Motor neuron (in vitro differentiated cells): ENCODE measurements at places on chromosomes 2 and 18.

GRCh38 chr2:231057590-231057989 lies 923 bp downstream of the PSMD1 start:
- ATAC-seq: no peak

DNA sequence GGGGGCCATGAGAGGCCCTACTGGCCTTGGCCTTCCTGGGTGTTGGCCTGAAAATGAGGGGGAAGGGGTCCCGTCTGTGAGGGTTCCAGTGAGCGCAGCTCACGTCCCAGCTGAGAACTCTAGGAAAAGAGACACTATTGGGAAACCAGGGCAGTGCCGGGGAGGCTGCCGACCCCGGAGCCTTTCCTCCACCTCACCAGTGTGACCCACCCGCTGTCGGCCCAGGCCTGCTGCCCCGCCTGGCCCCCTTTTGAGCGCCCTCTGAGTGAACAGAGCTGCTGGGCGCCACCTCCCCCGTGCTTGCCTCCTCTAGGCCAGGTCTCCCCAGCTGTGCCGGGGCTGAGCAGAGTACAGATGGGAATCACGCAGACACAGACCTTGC lies 17.5 kb upstream of the ARHGEF4 start:
- peak; percentile 6 for ATAC-seq

DNA sequence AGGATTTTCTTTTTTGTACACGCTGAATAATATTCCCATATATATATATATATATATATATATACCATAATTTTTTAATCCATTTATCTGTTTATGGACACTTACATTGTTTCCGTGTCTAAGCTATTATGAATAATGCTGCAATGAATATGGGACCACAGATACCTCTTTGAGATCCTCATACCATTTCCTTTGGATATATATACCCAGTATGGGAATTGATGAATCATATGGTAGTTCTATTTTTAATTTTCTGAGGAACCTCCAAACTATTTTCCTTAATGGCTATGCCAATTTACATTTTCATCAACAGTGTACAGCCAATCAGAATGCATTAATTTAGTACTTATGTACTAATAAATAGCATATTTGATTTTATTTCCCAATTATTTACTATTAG lies 53.1 kb downstream of the MERTK start:
- ATAC-seq: no peak

DNA sequence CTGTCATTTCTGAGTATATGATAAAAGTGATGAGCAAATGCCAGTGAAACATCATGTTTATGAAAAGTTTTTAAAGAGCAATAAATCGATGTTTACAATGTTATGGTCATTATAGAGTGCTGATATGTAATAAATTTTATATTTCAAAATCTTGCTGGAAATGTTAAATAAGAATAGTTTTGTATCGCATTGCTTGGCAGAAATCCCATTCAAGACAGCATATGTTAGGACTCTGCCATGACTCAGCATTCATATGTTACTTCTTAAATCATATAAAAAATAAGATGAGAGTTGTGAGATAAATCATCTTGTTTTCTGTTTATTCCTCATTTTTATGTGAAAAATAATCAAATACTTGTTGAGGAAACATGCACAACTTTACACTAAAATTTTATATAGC lies 949.9 kb upstream of the NRXN1 start:
- ATAC-seq: no peak

GRCh38 chr2:163748420-163748819 lies 12.6 kb upstream of the FIGN start:
- ATAC-seq: no peak

DNA sequence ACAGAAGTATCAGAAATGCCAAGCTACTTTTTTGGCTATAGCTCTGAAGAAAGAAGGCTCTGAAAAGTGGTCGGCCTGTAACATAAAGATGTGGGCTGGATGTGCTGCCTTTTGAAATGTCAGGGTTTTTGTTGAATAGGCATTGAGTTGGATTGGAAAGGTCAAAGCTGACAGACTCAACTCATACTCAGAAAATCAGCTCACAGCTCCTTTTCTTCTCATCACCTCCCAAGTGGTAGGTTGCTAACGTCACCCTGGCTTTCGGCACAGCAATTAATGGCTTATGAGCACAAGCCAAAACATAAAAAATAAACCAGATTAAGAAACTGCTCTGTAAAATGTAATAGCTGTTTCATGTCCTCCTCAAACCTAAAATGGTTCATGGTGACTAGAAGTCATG lies 68.3 kb downstream of the KCNF1 start:
- ATAC-seq: no peak

DNA sequence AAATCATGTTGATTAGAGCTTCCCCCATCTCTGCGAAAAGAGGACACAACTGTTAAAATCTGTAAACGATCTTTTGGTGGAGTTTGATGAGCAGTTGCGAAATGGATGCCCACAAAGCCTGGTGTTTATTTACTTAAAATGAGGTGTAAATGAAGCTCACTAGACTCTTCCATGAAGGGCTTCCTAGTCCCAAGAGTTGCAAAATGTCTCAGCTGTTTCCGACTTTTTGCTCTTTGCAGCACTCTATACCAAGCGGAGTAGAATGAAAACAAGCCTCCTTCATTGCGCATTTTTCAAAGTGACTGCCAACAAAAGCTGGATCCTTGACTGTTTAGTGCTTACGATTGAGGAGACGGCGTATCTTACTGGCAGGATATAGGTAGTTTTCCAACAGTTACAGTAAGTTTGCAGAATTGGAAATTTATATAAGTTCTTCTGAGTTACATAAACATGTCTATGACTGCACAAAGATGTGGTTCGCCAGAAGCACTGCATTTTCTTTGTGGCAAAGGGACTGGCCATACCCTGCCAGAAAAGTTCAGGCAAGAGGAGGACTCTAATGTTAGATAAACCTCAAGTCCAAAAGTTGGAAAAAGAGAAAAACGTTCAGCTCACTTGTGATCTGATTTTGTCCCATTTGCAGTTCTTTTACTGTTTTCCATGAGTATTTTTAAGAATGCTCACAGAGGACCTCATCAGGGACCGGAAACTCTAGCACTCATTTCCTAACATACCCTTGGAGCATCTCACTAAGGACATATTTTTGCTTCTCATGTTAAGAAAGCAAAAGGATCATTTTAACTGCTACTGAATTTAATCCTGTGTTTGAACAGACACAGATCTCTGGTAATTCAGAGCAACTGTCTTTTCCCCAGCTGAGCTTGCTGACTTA lies 42.7 kb downstream of the COLEC12 start:
- ATAC-seq: peak; percentile 23

GRCh38 chr2:178238154-178238521 lies 43.8 kb downstream of the OSBPL6 start:
- ATAC-seq: peak; percentile 26

DNA sequence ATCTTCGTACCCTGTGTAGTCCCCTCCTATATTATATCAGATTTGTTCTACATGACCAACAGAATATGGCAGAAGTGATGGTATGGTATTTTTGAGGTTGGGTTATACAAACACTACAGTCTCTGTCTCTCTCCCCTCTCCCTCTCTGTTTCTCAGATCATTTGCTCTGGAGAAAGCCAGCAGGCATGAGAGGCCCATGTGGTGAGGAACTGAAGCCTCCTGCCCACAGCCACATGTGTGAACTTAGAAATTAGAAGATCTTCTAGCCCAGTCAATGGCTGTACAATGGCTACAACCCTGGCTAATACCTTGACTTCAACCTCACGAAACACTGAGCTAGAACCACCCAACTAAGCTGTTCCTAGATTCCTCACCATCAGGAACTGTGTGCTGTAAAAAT lies 250.6 kb downstream of the SMAD2 start:
- no peak for ATAC-seq

- no peak for ATAC-seq
Observed at GRCh38 chr2:159863526-159864160, 65.6 kb upstream of the CD302 start.

DNA sequence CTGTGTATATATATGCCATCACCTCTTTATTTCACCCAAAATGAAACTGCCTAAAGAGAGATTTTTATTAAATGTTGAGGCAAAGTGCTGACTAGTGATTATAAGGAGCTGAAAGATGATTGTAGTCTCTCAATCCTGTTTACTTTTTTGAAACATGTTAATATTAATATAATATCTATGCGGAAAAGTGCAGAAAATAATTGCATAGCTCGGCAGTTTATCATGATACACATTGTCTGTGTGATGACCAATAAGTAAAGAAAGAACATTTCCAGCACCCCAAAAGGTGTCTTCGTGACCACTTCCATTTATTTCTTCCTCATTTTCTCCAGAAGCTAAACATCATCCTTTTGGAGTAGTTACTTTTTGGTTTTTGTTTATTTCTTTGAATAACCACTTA lies 99.0 kb downstream of the BIRC6 start:
- no peak for ATAC-seq

GRCh38 chr2:163248376-163249253 lies 410.0 kb upstream of the KCNH7 start:
- peak; percentile 76 for ATAC-seq
